ENCODE measurements at places on chromosomes 7 and 10. TPM values are rescaled to one million over a fixed set of nuclear protein-coding genes. Genes with fewer than 3 reads are reported as not detected.
A peak's percentile ranks its signal among the peaks of the same experiment; 100 is the strongest.

The CELF2 gene
- 117 TPM for polyA plus RNA-seq

The NRG3 gene
- polyA plus RNA-seq = not detected

The PLA2G12B gene
- polyA plus RNA-seq = not detected

The SRGN gene
- polyA plus RNA-seq = 80.3 TPM

The CCDC146 gene
- polyA plus RNA-seq = 2.3 TPM

The CACNB2 gene
- 0.17 TPM for polyA plus RNA-seq

The ANKRD2 gene
- not detected for polyA plus RNA-seq

The ARHGEF5 gene
- 0.45 TPM for polyA plus RNA-seq

The CPEB3 gene
- polyA plus RNA-seq = 0.92 TPM

The MBL2 gene
- polyA plus RNA-seq = not detected

The NEBL gene
- not detected for polyA plus RNA-seq

GRCh38 chr10:117464176-117464575 is 78.4 kb upstream of the EMX2 start:
- DNase-seq = no peak

GRCh38 chr10:101920546-101920945 is 76.9 kb upstream of the KCNIP2 start:
- no peak for DNase-seq

GRCh38 chr10:82889728-82890127 is 1014.7 kb downstream of the NRG3 start:
- no peak for DNase-seq

DNA sequence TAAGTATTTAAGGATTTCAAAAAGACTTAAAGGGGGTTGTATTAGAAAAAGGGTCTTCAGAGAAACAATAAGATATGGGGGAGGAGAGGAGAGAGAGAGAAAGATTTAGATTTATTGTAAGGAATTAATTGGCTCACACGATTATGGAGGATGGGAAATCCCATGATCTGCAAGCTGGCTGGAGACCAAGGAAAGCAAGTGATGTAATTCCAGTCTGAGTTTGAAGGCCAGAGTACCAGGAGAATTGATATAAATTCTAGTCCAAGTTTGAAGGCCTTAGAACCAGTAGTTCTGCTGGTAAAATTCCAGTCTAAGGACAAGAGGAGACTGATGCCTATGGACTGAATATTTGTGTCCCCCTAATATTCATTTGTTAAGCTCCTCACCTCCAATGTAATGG is 20.6 kb upstream of the SLC13A1 start:
- DNase-seq = no peak

DNA sequence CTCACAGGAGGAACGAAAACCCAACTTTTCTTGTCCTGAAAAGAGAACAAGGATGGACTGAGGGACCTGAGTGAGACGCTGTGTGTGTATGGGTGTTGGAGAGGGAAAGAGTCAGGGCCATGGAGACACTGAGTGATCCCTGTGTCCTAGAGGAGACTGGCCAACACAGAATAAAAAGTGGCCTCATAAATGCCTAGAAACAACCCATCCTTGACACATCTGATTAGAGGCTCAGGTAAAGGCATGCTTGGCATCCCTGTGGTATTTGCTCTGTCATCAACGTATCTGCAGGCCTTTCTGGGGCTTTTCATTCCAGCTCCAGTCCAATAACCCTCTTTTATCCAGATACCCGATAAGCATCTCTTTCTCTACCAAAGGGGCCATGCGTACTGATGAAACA is 86.3 kb downstream of the FGFR2 start:
- DNase-seq = no peak

DNA sequence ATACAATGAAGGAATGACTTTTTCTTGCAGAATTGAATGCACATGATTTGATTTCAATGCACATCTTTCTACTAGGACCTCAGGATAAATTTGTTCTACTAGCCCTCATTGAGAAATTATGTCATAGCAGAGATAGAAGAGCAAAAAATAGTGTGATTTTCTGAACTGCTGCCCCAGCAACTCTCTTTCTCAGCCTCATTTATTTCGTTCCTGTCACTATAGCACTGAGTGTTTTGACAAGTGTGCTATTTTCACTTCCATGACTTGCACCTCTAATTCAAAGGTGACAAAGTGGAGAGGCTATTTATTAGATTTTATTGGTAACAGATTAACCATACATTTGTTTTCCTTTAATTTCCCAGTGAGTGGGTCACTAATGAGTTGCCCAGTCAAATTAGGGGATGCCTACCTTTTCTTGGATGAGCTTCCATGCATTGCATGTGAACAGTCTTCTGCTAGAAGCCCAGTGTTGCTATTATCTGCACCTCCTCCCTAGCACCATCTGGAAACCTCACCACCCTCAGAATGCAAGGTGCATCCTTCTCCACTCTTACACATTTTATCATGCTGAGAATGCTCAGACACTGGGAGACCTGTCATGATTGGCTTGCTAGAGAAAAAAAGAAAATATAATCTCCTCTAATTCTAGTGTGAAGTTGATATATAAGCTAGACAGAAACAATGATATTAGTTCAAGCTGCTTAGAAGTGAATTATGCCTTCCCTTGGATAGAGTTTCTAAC is 119.6 kb upstream of the CTTNBP2 start:
- no peak for DNase-seq

- no peak for DNase-seq
These were observed 40.8 kb upstream of the NKX6-2 start for GRCh38 chr10:132826524-132827422.

GRCh38 chr7:110417611-110418010 is 673.3 kb upstream of the LRRN3 start:
- DNase-seq = no peak

DNA sequence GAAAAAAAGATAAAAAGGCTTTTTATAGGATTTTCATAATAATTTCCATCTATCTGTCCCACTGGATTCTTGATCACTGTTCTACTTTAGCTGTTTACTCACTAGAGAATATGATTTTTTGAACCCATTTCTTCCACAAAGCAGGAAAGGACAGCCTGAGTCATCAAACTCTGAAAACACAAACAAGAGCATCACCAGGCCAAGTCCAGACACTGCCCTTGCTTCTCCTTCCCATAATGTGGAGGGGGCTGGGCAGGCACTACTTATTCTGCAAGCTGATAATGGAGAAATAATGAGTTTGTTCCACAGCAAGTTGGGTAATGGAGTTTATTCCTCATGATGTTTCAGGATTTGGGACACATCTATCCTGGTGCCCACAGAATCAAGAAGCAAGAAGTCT is 13.0 kb upstream of the KCNIP2 start:
- DNase-seq = no peak

DNA sequence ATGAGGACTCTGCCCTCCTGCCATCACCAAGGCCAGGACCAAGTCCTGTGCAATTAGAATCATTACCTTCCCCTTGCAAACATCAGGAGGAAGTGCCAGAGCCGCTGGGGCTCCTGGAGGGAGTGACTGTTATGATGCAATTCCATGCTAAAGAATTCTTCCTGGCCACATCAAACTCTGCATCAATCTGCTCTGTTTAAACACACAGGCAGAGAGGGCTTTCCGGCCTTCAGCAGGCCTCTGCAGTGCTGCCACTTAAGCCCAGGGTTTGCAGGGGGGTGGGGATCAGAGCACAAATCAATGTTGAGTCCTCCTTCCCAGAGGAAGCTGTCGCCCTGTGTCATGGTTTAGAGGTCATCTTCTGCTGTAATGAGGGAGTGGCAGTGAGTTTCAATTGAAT is 58.1 kb downstream of the CTBP2 start:
- DNase-seq = no peak

DNA sequence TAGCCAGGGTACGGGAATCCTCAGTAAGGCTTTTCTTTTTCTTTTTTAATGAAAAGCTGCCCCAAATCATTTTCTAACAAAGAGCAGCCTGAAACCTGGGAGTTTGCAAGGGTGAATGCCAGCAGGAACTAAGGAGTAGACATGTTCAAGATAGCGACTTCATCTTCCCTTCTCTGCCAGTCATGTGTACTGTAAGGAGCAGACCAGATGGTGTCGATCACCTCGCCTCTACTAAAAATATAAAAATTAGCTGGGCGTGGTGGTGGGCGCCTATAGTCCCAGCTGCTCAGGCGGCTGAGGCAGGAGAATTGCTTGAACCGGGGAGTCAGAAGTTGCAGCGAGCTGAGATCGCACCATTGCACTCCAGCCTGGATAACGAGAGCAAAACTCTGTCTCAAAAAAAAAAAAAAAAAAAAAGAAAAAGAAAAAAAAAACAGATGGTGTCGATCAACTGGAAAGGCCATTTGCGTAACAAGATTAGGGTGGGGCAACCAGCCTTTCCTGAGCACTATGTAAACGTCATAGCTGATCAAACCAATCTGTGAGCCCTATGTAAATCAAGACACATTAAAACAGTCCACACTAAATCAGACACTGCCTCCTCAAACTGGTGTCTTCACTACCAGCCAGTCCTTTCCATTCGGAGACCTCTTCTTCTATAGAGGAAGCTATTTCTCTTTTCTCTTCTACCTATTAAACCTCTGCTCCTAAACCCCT is 33.8 kb downstream of the NOLC1 start:
- DNase-seq = no peak

- DNase-seq = no peak
These were observed at the start of gene KNDC1 for GRCh38 chr10:133159950-133160825. Gene KNDC1 (plus strand): TSS chr10:133160219. CDS start chr10:133160468, 249 bp downstream.

- DNase-seq = no peak
These were observed 8.7 kb downstream of the INMT start for GRCh38 chr7:30760514-30761213.

- DNase-seq = no peak
These were observed 114.2 kb downstream of the PRKAG2 start for GRCh38 chr7:151762583-151763245.

GRCh38 chr7:77188731-77189437 is 10.7 kb downstream of the FGL2 start:
- DNase-seq = no peak

- peak; percentile 36 for DNase-seq
These were observed 26.0 kb upstream of the GPR146 start for GRCh38 chr7:1018334-1018695.

GRCh38 chr10:82736305-82736704 is 861.3 kb downstream of the NRG3 start:
- DNase-seq = no peak
